ENCODE measurements at places on chromosomes 12 and 14. TPM values are rescaled to one million over a fixed set of nuclear protein-coding genes. Genes with fewer than 3 reads are reported as not detected.

GRCh38 chr14:85243321-85243720 is 286.6 kb upstream of the FLRT2 start:
- DNase-seq, result no peak

P2RX7 gene
- polyA plus RNA-seq, result 0.86 TPM

ERBB3 gene
- 82.9 TPM for polyA plus RNA-seq

CMKLR1 gene
- 5.4 TPM for polyA plus RNA-seq

DNA sequence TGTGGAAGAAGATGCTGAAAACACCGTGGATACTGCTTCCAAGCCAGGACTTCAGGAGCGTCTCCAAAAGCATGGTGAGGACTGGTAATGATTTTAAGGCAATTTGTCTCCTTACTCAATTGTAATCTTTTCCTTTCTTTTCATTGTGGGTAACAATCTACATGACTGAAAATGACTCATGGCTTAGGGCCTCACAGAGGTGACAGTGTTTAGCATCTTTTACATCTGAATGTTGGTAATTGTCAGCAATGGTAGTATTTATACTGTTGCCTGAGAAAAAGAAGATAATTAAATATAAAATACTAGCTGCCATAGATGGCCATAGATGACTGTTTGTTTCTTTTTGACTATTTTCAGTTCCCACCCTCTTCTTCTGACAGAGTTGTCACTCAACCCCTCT is 31.6 kb downstream of the TULP3 start:
- no peak for DNase-seq

- no peak for DNase-seq
Observed at GRCh38 chr12:49340971-49341776, 4.2 kb upstream of the C1QL4 start.

GRCh38 chr12:19577281-19577530 is 137.9 kb downstream of the AEBP2 start:
- DNase-seq, result no peak

VDR gene
- polyA plus RNA-seq, result 4.3 TPM

- peak; percentile 68 for DNase-seq
Observed at GRCh38 chr12:70576341-70577282, 60.6 kb downstream of the PTPRB start.

DNA sequence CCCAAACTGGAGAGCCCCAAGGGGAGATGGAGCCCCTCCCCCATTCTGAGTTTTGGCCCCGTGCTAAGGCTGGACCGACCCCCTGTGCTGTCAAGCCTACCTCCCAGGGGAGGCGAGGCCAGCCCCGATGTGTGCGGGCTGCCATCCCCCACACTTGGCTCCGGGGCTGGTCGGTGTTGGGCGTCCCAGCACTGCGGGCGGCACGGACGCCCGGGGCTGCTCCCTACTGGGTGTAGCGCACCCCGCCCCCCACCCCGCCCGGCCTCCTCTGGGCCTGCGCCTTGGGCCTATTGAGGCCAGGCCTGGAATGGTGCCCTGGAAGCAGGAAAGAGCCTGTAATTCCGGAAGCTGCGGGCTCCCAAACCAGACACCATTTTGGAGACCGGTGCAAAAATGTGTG is 2.6 kb downstream of the DCAF4 start:
- no peak for DNase-seq

- DNase-seq, result no peak
Observed at GRCh38 chr14:68249661-68250451, 430.3 kb downstream of the RAD51B start.

DNA sequence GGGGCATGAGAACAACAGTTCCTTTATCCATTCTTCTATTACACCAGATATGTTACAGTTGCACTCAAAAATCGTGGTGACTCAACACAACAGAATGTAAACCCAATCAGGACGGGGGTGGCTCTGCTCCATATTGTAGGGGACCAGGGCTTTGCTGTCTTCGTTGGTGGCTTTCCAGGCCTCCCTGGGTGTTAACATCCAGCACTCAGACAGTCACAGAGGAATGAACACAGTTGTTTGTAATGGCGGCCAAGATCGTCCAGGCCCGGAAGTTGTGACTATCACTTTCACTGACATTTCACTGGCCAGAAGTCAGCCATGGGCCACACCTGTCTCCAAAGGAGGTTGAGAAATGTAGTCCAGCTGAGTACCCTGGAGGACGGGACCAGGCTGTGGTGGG is 204.1 kb downstream of the CACNA1C start:
- no peak for DNase-seq

GRCh38 chr12:26150736-26151450 is 26.1 kb upstream of the BHLHE41 start:
- no peak for DNase-seq

KERA gene
- not detected for polyA plus RNA-seq

SMCO2 gene
- 0.31 TPM for polyA plus RNA-seq

GRCh38 chr12:10409392-10409791 is at the start of gene KLRC4:
TSS of gene KLRC4 (minus strand) at chr12:10409757. CDS start at chr12:10409575, 182 bp downstream.
- DNase-seq, result no peak

DNA sequence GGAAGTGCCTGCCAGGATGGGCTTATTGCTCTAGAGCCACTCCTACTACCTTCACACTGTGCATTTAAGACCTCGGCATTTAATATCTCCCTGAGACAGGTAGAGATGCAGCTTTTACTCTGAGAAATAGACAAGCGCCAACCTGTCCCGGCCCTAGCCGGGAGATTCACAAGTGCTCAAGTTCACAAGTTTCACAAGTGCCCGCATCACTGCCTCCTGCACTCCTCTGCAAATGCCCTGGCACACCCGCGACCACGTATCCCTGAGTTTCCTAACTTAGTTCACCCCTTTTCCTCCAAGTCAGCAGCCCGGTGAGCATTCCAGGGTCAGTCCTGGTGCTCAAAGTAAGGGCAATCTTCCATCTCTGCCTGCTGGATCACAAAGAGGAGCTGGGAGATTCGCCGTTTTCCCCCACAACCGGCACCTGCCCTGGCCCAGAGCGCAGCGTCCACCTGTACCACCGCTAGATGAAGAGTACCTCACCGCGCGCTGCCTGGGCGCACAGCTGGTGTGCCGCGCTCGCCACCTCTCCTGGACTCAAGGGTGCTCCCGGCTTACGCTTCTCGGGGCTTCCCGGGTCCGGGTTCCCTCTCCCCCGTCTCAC is 5.0 kb upstream of the SLC38A4 start:
- no peak for DNase-seq

PACS2 gene
- polyA plus RNA-seq, result 53.1 TPM

DNA sequence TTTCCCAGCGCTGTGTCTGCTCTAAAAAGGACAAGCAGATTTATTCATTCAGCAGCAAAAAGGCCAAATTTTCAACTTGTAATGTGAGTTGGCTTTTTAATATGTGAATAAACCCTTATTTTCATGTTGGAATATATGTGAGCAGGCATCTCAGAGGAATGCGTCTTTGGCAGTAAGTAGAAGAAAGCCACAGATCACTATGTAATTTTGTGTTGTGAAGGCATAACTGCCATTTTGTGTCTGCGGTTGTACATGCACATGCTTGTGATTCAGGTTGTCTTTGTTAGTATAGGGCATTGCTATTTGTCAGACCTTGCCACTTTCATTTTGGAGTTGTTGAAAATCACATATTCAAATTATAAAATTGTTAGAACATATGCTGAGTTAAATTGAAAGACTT is 398.8 kb upstream of the RGS6 start:
- no peak for DNase-seq

KCNH3 gene
- 4.8 TPM for polyA plus RNA-seq

GRCh38 chr12:53308276-53308675 is 8.8 kb downstream of the MYG1 start:
- DNase-seq, result no peak

Data from right renal cortex interstitium (tissue), 3 donors.